ENCODE measurements at places on chromosomes 16 and 17.

DNA sequence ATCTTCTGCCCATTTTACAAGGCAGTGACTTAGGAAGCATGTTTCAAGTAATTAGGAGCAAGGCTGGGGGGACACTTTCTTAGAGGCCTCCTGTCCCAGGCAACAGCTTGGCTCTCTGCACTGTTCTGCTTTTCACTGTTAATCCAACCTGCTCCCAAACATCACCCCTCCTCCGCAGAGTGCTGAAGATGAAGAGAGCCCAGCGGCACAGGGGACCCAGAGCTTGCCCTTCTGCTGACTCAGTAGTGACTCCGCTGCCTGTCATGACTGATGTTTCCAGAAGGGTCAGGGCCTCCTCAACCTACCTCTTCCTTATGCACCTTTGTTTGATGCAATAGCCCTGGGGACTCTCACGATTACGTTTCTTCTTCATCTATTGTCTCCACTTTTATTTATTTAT is 38.9 kb upstream of the NDRG4 start:
- DNase-seq = no peak

DNA sequence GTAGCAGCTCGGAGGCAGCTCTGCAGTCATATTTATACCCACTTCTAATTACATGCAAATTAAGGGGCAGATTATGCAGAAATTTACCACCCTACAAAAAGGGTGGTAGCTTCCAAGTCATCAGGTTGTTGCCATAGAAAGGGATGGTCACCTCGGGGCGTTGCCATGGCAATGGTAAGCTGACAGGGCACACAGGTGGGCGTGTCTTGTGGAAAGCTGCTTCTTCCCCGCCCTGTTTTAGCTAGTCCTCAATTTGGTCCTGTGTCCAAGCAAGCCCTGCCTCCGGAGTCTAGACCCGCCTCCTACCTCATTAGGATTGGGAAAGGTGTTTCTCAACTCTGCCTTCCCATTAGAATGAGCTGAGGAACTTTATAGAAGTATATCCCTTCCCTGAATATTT is 98.7 kb downstream of the HS3ST2 start:
- no peak for DNase-seq

DNA sequence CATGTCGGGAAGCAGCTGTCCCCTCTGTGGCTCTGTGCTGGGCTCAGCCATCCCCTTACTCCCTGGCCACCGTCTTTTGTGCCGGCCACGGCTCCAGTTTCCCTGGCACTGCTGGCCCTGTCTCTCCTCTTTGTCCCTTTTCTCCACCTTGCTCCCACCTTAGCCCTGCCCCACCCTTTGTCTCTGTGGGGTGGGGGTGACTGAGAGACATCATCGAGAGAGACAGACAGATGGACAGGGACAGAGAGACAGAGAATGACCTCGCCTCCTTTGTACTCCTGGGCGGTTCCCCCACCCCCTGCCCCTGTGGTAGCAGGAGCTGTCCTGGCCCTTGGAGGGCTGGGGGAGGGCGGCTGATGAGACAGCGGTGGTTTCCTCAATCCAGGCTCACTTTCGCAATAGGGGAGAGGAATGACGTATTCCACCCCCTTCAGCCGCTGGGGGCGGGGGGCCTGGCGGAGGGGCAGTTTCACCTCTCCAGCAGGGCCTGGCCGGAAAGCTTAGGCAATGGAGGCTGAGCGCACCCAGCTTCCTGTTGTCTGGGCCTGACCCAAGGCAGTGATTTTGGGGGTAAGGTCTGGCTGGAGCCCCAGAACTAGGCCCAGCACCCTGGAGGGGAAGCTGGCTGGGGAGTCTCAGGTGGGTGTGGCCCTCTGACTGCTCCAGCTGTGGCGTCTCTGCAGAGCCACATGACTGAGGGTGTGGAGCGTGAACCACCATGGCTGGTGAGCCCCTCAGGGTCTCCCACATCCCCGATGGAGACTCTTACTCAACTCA is 7.3 kb downstream of the FMNL1 start:
- peak; percentile 93 for DNase-seq

DNA sequence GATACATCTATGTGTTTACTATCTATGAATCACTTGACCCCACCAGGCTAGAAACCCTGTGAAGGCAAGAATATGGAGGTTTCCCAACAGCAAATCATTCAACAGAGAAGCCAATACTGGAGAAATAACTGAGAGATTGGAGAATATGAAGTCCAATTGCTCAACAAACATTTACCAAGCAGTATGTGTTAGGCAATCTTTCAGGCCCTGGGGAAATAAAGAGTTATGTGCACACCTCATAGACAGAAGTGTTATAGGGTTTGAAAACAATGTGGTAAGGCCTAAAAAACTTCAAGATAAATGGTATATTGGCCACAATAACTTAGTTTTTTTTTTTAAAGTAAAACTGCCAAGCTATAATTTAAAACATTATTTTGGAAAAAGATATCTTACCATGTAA is 1245.8 kb downstream of the CDH11 start:
- no peak for DNase-seq

GRCh38 chr16:85005285-85006069 is 5.9 kb downstream of the ZDHHC7 start:
- DNase-seq = no peak

GRCh38 chr17:2856727-2857126 is 60.5 kb downstream of the RAP1GAP2 start:
- no peak for DNase-seq

DNA sequence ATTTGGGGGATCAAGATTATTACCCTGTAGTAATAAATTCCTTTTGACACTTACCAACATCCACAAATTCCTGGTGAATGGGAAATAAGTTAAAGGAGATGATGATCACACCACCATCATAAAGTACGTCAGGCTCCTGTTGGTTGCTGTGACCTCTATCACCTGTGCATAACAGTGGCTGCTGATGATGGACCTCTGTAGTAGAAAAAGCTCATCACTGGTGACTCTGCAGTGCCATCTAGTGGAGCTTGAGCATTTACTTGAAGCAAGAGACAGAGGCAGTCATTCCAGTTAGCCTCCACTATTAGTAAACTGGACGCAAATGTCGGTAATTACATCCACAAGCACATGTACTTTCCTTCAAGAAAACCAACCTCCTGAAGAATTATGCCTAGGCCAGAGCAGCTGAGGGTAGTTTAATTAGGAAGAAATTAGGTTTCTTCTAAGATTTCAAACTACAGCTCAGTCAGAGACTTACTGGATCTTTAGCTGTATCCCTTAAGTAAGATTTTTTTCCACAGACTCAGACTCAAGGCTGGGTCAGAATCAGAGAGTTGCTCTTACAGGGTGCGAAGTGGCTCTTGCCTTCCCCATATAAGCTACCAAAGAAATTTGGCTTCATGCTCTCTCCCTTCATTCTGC is 39.3 kb downstream of the CYB561 start:
- peak; percentile 95 for DNase-seq

DNA sequence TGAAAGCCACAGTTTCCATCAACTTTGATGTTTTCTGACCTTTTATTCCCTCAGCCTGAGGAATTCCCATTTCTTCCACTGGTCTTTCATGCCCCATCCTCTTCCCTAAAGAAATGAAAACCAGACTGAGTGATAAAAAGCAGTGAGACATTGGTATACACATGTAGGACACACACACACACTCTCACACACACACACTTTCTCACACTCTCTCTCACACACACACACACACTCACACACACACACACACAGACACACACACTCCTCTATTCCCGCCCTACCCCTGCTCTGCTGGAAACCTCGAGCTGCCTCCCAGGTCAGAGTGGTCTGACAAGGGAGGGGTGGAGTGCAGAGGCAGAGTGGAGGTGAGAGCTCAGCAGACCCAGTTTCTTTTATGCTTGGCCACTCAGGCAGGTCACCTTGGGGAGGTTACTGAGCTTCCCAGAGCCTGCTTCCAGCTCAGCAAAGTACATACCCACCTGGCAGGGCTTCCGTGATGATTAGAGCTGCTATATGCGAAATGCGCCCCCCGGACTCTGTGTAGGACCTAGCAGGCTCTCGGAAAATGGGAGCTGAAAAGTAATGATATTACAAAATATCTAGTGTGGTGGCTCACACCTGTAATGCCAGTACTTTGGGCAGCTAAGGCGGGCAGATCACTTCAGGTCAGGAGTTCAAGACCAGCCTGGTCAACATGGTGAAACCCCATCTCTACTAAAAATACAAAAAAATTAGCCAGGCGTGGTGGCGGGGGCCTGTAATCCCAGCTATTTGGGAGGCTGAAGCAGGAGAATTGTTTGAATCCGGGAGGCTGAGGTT is 30.7 kb downstream of the CCR7 start:
- DNase-seq = no peak

DNA sequence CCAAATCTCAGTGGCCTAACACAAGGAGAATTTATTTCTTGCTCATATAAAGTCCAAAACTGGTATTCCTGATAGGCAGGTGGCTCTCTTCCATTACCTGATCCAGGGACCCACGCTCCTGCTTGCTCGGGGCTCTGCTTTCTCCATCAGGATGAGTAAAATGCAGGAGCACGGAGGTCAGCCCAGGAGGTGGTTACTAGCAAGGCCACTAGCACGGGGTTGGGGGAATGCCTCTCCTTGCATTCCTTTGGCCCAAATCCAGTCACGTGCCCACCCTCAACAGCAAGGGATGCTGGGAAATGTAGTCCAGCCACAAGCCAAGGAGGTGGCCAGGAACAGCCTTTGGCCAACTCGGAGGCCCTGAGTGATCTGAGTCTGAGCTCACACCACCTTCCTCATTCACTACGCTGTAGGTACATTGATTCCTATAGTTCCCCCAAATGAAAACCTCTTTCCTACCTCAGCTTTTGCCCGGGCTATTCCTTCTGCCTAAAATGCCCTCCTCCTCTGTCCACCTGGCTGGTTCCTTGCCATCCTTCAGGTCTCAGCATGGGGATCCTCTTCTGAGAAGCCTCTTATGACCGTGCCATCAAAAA is 38.3 kb upstream of the HAPSTR1 start:
- DNase-seq = peak; percentile 73

- no peak for DNase-seq
Measured at GRCh38 chr17:31378638-31379037, 12.8 kb upstream of the RAB11FIP4 start.

DNA sequence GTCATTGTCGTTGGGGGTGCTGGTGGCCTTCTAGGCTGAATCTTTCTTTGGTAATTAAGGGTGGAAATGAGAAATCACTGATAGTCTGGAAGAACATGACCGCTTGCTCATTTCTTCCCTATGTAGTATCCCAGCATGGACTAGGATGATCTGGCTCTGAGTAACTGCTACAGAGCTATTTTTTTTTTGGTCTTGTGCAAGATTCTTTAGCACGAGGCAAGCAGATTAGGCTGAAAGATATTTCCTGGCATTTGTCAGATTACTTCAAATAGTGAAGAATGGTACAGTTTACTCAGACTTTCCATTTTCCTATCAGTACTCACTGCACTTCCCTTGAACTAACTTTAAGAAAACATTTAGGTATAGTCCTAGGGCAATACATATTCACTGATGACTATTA is 89.0 kb downstream of the SYCE1L start:
- DNase-seq = no peak

- no peak for DNase-seq
Measured at GRCh38 chr17:57391076-57391825, 134.9 kb downstream of the MSI2 start.

DNA sequence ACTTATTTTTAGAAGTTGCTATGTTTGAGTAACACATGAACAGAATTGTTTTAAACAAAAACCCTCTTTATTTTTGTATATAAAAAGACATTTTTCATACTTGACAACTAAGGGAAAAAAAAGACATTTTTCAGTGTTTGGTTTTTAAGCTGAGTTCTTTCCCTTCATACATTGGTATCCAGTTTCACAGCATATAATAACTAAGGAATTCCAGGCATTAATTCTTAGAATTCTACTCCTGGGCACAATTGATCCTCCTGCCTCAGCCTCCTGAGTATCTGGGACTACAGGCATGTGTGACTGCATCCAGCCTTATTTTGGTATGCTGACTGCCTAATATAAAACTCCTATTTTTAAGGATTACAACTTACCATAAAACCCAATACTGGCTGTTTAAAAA is 8.4 kb downstream of the FBXO47 start:
- DNase-seq = no peak

DNA sequence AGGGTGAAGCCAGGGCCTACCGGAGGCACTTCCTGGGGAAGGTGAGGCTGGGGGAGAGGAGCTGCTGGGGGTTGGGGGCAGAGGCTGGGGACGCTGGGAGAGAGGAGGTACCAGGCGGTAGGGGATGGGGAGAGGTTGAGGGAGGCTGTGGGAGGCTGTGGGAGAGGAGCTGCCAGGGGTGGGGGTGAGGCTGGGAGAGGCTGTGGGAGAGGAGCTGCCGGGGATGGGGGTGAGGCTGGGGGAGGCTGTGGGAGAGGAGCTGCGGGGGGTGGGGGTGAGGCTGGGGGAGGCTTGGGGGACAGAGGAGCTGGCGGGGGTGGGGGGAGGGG is 99.4 kb downstream of the OR1D5 start:
- no peak for DNase-seq

DNA sequence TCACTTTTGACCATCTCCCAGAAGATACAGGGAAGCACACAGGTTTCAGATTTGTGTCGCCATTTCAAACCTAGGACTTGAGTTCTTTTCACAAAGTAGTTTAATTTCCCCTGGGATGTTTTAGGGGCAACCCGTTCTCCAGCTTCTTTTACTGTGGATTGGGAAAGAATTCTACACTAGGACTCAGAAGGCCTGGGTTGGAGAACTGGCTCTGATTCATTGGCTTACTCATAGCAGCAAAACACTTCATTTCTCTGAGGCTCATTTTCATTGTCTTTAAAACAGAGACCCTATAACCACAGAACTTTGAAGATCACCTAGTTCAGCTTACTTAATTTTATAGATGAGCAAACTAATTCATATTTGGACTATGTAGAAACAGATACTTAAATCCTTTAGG is 175.9 kb upstream of the SALL1 start:
- DNase-seq = no peak

DNA sequence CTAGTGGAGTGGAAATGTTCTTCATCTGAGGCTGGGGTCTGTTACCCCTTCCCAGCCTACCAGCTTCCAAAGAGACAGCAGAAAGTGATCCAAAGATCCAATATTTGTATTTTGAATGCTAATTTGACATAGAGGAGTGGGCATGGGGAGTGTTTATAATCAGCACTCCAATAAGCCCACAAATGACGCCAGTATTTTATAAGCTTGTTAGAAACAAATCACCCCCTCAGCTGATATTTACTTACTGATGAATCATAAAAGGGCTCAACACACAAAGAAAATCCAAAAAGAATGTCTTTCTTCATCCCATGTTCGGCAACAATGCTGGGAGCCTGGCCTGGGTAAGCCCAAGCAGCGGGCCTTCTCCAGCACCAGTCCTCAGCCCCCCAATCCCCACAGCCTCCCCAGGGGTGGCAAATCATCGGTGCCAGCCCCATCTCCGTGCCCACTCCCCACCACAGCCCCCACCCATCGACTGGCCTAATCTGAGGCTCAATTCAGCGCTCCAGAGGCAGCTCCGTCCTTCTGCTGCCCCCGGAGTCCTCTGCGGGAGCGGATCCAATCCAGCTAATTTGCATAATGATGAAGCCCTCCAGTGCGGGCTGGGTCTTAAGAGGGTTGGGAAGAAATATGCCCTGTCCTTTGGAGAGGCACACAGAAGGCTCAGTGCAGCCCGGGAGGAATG is 169.5 kb downstream of the C16orf78 start:
- no peak for DNase-seq

Data from hematopoietic multipotent progenitor cell treated with erythropoietin and hydrocortisone succinate and interleukin-3 and kit ligand, for 4 days (in vitro differentiated cells).